ENCODE measurements at places on chromosomes 2 and 18.

DNA sequence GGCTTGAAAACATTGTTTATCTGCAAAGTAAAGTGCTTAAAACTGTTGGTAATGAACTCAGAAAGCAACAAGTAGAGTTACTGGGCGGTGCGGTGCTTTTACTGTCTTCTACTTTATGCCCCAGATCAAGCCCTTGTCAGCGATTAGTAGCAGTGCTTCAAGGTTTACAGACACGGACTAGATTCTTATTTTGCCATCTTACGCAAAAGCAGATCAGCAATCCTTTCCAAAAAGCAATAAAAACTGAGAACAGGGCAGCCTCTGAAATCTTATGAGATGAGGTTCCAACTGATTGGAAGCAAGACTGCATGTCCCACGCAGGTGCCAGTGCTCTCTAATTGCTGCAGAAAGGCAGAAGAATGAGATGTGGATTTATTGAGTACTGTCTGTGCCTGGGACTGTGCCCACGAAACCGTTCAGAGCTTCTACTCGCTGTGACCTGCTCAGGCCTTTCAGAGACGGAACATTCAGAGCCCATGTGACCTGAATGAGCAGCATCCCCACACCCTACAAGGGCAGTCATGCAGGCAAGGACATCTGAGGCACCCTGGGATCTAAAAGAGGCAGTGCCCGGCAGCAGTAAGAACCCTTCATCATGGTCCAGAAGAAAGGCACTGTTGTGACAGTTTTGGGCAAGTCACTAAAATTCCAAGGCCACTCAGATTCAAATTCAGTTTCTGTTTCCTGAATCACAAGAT is 15.7 kb downstream of the COL4A3 start:
- DNase-seq, result no peak

DNA sequence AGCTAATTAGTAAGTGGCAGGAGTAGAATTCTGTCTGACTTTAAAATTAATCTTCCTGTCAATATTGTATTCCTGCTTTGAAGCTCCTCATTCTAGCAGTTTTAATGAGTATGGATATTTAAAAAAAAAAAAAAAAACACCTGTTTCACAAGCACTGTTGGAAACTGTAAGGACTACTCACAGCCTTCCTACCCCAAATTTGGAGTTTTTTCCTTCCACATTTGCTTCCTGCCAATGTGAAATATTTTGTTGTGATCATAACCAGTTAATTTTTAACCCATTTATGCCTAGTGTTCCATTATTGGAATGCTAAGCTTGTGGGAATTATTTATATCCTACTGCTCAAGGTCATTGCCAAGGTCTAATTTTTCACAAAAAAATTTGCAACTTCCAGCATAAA is 36.1 kb upstream of the SCYGR2 start:
- no peak for DNase-seq

DNA sequence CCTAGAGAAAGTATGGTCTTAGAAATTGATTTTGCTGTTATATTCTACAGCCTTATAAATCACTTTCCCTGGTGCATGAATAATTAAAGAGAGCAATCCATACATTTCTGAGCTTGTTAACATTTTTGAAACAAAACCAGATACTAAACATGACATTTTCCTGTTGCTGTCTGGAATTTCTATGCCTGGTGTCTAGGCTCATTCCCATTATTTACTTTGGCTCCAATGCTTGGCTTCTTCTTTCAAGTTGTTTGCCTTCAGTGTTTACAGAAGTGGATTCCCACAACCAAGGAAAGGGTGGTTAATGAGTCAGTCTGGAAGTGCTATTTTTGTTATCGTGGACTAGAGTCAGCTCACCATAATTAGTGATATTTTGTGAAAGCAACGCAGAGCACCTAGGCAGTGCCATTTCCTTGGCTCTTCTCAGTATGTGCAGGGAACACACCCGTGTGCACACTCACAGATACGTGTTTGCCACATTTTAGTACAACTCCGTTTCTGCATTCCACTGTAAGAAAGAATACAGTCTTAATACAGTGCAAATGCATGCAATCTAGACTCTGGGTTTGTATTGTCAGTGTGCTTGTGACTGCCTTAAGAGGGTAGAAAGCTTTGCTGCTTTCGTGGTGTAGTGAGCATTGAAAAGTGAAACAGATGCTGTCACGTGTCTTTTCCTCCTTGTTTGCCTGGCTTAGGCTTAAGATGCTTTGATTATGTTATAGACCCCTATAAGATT is 185.0 kb upstream of the RASGRP3 start:
- DNase-seq, result no peak

DNA sequence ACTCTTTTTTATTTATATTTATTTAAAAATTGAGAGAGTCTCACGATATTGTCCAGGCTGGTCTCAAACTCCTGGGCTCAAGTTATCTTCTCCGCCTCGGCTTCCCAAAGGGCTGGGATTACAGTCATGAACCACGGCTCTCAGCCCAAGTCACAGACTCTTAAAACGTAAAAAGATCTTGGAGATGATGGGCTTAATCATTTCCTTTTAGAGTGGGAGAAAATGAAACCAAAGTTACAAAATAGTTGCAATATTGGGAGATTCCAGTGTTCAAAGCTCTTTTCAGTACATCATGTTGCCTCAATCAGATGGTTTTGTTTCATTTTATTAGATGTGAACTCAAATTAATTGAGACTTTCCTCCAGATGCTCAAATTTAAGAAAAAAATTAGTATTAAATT is 151.4 kb upstream of the XPO1 start:
- no peak for DNase-seq

DNA sequence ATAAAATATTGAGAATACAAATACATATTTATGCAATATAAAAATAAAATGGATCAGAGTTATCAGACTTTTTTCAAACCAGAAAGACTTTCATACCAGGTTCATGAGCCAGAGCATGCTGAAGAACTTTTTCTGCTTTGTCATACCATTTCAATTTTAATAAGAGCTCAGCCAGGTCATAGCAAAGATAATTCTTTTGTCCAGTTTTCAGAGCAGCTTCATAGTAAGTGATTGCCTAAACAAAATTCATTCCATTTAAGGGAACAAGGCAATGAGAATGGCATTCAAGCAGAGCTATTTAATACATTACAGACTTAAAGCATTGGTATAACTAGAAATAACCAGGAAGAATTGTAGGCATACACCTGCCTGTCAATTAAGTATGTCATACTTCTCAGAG is 42.3 kb downstream of the TTC21B start:
- DNase-seq, result no peak

DNA sequence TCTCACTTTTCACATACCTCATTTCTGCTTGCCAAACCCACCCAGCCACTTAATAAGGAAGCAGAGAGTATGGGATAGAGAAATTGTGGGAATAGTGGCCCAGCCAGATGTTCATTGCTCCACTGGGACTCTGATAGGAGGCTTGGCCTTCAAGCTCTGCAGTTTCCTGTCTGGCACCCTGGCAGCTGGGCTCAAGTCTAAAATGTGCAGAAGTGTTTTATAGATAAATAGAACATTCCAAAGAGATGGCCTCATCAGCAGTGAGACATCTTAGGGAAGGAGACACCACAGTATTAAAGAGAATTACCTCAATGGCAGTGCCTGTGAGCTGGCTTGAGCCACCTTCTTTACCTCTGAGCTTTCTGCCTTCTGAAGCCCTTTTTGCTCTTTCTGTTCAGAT is 24.7 kb downstream of the COPS7B start:
- no peak for DNase-seq

- no peak for DNase-seq
These were observed 64.8 kb downstream of the PDCL3 start for GRCh38 chr2:100627330-100628300.

DNA sequence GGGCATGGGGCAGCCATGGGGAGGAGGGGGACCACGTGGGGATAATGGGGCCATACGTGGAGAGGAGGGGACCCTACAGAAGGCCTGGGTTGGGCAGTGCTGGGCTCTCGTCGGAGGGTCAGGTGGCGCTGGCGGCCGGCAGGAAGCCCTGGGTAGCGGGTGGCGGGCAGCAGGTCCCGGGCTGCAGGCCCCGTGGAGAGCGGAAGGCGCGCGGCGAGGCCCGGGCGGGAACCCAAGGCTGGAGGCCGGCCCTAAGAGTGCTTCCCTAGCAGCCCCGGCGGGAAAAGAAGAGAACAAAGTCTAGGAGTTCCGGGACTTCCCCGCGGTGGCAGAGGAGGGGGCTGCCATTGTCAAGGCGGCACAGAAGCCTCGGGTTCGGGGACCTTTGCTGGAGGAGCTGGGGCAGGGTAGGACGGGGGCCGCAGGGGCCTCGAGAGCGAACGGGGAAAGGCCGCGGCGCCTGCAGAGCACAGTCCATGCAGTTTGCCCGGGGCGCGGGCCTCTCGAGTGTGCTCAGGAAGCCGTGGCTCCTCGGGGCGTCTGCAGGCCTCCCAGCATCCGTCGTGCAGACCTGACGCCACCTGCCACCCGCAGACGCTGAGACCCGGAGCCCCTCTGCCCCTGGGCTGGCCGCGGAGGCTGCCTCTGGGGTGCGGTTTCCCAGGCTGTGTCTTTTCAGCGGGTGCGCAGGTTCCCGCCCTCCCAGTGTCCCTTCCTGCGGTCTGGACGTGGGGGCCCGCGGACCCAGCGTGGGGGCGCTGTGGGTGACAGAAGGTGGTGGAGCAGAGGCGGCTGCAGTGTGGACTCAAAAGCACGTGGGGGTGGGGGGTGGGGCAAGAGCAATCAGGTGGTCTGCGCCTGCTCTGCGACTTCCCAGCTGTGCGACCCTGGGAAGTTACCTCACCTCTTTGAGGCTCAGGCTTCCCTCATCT is 19.4 kb upstream of the NCL start:
- DNase-seq, result no peak

- DNase-seq, result no peak
These were observed 46.4 kb downstream of the SLC8A1 start for GRCh38 chr2:40405465-40405864.

DNA sequence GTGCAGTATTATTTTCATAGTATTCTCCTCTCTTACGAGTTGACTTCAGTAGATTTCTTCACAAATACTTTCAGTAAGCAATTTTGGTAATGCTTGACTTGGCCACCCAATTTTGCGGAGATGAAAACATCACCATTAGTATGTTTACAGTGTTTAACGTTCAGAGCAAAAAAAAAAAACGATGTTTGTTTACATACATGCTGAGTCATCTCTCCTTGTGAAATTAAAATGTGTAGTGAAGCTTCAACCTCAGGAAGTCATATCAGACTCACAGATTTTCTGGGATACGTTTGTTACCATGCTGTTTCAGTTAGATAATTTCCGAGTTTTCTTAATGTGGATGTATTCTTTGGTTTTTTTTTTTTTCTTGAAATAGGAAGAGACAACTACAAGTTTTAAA is 100.1 kb downstream of the CTNNA2 start:
- no peak for DNase-seq

- DNase-seq, result no peak
These were observed 67.3 kb upstream of the CSRNP3 start for GRCh38 chr2:165402162-165402561.

GRCh38 chr2:48316753-48317750 is 212.9 kb upstream of the STON1 start:
- DNase-seq, result no peak

GRCh38 chr2:71496156-71496770 is 42.9 kb downstream of the DYSF start:
- DNase-seq, result no peak

GRCh38 chr18:21702602-21703001 is 2.0 kb downstream of the ABHD3 start:
- DNase-seq, result no peak

- DNase-seq, result no peak
These were observed 56.6 kb upstream of the CYP26B1 start for GRCh38 chr2:72204156-72204785.

- DNase-seq, result no peak
These were observed 144.5 kb downstream of the HDAC4 start for GRCh38 chr2:239256350-239256743.

DNA sequence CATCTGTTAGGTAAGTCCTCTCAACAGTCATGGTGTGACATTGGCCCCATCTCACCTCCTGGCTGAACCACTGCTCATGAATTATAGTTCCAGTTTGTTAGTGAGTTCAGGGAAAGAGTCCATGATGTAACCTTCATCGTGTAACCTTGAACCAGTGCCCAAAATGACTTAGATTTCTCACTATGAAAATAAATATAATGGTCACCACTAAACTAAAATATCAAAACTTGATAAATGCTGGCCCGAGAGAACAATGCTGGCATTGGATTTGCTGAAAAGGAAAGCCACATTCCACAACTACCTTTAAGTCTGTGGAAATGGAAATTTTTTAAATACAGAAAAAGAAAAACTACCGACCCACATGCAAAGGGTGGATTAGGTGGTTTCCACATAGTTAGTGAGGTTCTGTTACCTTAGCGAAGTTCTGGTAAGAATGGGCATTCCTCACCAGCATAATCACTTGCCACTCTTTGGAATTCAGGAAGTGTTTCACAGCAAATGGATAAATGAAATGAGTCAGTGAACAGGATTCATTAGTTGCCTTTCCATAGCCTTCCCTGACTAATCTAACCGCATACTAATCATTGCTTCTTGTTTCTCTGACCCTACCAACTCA is 133.9 kb upstream of the CTAGE1 start:
- DNase-seq, result no peak

- DNase-seq, result no peak
These were observed 47.1 kb downstream of the PRKCE start for GRCh38 chr2:45698554-45698953.

DNA sequence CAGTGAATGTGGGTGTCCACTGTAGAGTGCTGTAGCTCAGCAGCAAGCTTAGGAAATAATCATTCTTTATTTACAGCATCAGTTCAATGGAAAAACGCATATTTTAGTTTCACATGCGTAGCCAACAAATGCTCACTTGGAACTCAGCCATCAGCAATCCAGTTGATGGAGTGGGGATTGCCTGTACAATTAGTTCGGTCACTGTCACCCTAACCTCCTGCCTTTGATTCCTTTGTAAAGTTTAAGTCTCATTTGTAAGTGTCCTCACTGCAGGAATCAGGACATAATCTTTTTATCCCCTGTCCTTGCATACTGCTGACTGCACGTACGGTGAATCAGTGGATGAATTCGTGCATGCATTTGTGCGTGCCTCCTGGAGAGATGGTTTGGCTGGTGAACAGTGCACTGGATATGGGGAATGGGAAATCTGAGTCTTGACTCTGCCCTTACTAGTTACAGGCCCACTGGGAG is 55.9 kb downstream of the RAB31 start:
- DNase-seq, result peak; percentile 29

- DNase-seq, result no peak
These were observed 84.9 kb downstream of the METTL4 start for GRCh38 chr18:2486426-2486825.

GRCh38 chr18:33239298-33239697 is 201.2 kb downstream of the CCDC178 start:
- no peak for DNase-seq

DNA sequence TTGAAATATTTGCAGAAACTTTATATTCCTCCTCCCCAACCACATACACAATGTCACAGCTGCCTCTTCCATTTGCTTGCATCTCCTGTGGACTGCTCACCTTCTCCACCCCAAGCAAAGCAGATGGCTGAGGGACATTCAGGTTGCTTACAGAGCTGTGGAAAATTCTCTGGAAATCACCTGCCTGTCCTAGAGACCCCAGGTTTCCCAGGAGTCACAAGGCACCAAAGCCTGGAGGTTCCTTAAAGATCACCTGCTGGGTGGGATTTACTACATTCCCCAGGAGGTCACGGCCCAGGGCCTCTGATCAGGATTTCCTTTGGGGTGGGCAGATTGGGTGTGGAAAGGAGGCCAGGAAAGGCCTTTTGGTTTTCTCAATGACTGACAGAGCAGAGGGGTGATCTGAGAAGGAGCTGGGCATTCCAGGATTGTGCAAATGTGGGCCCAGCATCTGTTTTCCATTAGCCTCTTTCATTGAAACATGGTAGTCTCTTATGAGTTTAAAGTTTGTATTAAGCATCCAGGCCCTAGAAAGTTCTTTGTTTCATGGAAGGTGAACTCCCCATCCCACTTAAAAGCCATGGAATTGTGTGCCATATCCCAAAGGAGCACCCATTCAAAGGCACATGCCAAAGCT is 410.7 kb upstream of the TNP1 start:
- DNase-seq, result no peak

Data from femur (tissue), 1 donor.